ENCODE measurements at places on chromosomes 4 and X.

GRCh38 chrX:41518127-41518840 is 71.1 kb downstream of the NYX start:
- no peak for DNase-seq

- no peak for DNase-seq
These were observed 733.7 kb upstream of the PABPC4L start for GRCh38 chr4:134935320-134935719.

- DNase-seq = no peak
These were observed 62.7 kb upstream of the ARHGAP36 start for GRCh38 chrX:130995439-130995838.

GRCh38 chr4:5460106-5460801 is 248.1 kb downstream of the EVC2 start:
- no peak for DNase-seq

GRCh38 chrX:136163689-136164088 is 16.4 kb downstream of the FHL1 start:
- DNase-seq = no peak

DNA sequence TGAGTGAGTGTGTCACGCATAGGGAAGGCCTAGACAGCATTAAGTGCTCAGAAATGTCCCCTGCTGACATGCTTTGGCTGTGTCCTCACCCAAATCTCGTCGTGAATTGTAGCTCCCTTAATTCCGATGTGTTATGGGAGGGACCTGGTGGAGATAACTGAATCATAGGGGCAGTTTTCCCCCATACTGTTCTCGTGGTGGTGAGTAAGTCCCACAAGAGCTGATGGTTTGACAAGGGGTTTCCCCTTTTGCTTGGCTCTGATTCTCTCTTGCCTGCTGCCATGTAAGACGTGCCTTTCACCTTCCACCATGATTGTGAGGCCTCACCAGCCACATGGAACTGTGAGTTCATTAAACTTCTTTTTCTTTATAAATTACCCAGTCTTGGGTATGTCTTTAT is 78.0 kb downstream of the NSUN7 start:
- DNase-seq = no peak

- no peak for DNase-seq
These were observed 392.8 kb downstream of the GPM6A start for GRCh38 chr4:175419236-175419718.
